ENCODE measurements at places on chromosomes 12 and 14.
A peak's percentile ranks its signal among the peaks of the same experiment; 100 is the strongest.

DNA sequence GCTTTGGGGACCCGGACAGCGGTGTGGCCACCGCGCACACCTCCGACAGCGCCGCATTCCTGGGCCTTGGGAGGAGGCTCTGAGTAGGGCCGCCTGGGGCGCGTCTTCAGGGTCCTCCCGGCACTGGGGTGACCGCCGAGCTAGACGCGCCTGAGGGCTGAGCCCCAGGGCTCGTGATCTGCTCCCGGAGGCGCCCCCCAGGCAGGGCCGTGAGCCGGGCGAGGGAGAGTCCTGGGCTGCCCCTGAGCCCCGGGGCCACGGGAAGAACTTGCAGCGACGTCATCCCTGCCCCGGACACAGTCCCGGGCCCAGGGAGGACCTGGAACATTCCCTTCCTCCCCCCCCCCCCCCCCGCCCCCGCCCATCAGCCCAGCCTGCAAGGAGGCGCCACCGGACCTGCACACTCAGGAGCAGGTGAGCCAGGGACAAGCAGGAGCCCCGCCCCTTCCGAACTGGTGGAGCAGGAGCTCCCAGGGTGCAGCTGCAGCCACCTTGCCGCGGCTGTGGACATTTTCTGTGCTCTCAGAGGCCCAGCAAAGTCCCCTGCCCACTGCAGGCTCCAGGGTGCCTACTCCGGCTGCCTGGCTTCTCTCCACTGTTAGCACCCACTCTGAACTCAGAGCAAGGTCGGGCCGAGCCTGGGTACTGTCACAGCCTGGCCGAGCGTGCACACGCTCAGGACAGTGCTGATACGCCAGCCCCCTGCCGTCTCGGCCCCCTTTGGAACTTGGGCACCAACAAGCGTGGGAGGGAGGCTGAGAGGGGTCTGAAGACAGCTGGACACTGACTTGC is 50.7 kb downstream of the A2M start:
- no peak for DNase-seq

- no peak for DNase-seq
Measured at GRCh38 chr14:100376751-100377171, 53.6 kb downstream of the SLC25A47 start.

- DNase-seq: no peak
Measured at GRCh38 chr12:100857971-100858370, 63.4 kb downstream of the ANO4 start.

- DNase-seq: peak; percentile 82
Measured at GRCh38 chr12:3896801-3897351, 23.7 kb upstream of the PARP11 start.

GRCh38 chr14:65164068-65164824 is 61.9 kb upstream of the MAX start:
- DNase-seq: peak; percentile 38

DNA sequence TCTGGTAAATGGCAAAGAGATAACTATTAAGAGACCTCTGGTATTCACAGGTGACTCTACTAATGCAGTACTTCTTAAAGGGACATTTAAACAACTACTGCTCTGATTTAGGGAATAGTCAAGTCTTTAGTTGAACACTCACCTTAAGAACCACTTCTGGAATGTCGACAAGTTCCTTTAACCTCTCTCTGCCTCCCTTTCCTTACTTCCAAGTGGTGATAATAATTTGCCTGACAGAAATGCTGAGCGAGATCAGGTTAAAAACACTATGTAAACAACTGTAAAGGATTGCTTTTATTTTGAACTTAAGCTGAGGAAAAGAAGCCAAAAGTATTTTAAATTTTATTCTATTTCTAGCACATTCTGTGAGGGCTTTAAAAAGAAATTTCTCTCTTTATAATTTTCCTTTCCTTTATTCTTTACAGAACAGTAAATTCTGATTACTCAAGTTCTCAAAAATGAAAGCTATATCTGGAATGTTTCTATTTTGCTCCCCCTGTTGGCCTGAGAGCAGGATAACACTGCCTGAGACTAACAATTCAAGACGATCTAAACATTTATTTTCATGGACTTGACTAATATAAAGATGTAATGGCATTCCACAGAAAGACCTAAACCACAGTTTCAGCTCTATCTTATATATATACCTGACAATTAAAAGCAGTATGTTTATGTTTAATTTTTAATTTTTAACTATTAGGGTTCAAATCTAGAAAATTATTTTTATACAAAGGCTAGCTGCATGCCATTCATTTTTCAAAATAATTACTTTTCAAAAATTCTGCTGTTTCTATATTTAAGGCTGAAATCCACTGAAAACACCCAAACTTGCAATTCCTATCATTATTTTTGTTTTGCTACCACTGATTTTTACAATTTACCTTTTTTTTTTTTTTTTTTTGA is 29.2 kb downstream of the ZCCHC8 start:
- peak; percentile 58 for DNase-seq

- DNase-seq: peak; percentile 83
Measured at GRCh38 chr14:59359431-59360124, 105.6 kb downstream of the GPR135 start.

DNA sequence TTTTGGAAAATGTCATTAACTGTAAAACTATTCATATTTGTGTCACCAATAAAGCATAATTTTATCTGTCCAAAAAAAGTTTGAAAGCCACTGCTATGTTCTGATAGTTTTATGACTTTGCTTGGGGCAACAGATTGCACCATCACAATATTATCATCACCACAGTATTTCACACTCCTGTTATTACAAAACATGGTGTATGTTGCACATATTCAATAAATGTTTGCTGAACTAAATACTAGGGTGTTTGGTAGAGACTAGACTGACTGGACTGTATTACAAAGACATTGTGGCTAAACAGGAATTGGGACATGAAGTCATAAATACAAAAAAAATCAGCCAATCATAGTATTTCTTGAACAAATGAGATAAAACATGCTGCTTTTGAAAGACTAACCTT is 55.1 kb downstream of the PAWR start:
- no peak for DNase-seq

- no peak for DNase-seq
Measured at GRCh38 chr14:37870170-37870569, 274.7 kb downstream of the TTC6 start.

- DNase-seq: no peak
Measured at GRCh38 chr14:101963656-101964296, 597 bp upstream of the DYNC1H1 start.

GRCh38 chr14:22099942-22100763 is 426.5 kb upstream of the OR4E1 start:
- DNase-seq: peak; percentile 75

- DNase-seq: peak; percentile 45
Measured at GRCh38 chr12:122235741-122236140, 9.9 kb upstream of the DIABLO start.

DNA sequence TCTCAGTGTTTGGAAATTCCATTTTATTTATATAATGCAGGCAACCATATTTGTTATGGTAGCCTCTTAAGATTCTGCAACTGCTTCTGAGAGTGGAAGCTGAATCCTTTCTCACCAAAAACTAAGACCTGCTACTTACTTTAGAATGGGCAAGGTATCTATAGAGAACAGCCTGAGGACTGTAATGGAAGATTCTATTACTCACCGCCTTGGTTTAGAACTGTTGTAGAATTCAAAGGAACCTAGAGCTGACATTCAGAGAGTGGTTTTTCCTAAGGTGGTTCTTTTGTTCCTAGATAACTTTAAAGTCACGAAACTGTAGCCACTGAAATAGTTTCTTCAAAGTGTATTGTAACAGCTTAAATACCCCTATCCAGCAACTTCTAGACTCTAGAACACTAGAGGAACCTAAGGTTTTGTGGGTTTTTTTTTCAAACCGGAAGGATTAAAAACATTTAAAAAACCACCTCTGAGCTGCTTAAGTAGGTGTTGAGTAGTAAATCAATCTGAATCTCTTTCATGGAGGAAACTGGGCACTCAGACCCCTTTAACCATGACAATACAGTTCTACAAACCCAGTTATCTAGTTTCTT is 4.2 kb downstream of the TDP1 start:
- peak; percentile 21 for DNase-seq

DNA sequence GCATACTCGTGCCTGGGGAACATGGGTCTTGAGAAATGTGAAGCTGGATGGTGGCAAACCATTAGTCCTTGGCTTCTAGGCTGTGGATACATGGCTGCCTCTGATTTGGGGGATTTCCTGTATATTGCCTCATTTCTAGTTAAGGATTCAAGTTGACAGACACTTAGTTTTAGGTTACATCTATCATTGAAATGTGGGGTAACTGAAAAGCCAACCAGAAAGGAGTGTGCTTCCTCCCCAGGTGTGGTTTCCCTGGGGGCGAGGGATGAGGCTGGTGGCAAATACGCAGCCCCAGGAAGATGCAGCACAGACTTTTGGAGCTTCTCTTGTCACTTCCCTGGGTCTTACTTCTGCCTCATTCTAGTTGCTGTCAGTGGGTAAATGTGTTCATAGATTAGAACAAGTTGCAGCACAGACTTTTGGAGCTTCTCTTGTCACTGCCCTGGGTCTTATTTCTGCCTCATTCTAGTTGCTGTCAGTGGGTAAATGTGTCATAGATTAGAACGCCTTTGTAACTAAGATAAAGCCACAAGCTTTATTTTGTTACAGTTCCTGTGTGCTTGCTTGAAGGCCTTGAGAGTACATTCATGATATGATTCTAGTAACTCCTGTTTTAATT is 85.1 kb downstream of the BORCS5 start:
- DNase-seq: peak; percentile 58

DNA sequence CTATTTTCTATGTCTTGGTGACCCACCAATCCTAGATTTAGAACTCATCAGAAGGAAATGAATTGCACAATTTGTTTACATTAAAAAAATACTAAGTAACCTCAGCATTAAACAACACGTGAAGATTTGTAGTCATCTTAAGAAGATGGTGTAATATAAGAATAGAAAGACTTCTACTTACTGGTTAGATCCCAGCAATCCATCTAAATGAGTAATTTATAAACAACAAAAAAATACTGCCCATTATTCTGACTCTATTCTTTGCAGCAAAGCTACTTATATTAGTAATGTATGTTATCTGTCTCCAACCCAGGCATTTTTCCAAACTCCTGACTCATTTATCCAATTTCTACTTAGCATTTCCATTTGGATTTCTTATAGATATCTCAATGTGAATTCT is 67.8 kb downstream of the CD163L1 start:
- no peak for DNase-seq

DNA sequence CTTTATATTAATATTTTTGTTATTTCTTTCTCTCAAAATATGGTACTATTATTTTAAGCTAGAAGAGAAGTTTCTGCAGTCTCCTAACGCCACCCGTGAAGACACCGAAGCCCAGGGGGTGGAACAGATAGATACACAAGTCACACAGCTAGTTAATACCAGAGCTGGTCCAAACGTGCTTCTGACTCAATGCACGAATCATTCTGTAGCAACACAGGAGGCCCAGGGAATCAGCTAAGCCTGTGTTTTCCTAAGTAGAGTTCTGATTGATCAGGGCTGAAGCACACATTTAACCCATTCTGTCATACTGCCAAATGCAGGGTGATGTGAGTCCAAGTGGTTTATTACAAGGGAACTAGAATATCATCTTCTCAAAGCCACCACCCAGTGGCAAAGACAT is 116.9 kb upstream of the PWP1 start:
- no peak for DNase-seq

- peak; percentile 22 for DNase-seq
Measured at GRCh38 chr12:19834592-19834991, 395.3 kb downstream of the AEBP2 start.

DNA sequence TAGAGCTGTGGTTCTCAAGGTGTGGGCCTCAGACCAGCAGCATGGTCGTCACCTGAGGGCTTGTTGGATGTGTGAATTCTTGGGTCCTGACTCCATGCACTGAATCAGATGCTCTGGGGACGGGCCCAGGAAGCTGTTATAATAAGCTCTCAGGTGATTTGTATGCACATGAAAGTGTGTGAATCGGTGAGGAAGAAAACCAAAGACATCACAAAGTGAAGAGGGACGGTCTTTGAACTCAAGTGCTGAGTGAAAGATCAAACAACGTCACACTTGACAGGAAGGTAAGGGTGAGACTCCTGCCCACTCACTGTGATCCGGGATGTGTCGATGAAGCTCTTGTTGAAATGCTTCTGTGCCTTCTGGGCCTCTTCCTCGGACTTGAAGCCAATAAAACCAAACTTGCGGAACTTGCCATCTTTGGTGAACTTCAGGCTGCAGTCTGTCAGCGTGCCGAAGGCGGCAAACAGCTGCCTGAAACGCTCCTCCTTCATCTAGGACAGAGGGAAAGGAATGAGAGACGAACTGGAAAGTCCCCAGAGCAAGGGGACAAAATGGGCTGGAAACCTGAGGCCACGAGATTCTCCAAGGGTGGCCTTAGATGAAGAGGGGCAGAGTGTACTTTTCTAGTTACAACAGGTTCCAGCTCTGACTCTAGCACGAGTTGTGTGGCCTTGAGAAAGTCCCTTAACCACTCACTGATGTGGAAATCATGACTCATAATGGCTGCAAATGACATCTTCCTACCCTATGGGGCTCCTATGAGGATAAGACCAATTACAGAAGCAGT is 4.0 kb downstream of the RBM19 start:
- peak; percentile 80 for DNase-seq

DNA sequence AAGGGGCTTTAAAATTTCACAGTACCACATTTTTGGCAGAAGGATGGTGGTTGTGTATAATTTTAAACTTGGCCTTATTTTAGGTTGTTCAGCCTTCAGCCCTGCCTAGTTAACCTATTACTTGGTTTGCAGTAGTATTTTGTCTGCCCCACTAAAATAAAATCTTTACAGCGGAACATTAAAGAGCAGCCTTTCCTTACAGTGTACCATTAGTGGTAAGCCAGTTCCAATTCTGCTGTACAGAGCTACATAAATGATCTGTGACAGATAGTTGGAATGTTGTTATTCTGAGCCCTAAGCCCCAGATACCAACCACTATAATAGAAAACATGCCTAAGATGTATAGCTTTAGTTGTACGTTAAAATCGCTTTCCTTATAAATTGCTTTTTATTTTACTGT is 56.2 kb downstream of the SLC38A6 start:
- DNase-seq: no peak

GRCh38 chr12:110657747-110658146 is 31.2 kb downstream of the HVCN1 start:
- DNase-seq: no peak

DNA sequence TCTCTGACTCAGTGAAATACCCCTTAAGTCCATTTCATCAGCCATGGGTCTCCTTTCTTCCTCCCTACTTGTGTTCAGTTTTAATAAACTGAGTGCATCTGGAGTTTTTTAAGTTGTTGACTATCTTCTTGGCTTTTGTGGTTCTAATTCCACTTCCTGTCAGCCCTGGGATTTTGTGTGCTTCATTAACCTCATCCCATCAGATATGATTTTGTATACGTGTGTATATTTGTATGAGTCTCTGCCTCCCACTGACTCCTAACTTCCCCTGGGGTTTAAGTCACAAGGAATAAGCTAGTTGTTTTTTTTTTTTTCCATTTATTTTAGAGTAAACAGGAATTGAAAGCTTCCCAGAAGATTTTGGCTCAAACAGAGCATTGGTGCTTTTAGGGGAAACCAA is 62.7 kb downstream of the TTLL5 start:
- DNase-seq: no peak

DNA sequence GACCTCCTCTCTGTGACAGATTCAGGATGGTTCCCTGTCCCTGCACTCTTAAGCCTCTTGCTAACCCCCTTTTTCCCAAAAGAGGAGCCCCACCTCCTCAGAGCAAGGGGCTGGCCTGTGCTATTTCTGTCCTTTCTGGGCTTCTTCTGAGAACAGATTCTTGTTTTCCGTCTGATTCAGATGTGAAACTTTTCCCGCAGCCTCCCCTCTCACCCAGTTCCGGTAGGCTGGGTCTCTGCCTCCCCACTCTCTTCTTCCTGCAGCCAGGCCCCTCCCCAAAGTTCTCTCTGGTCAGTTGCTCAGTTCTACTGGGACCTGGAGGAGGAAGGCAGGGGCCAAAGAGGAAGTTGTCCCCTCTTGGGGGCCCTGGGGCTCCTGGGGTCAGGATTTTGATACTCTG is 11.8 kb downstream of the PDE1B start:
- DNase-seq: peak; percentile 79

All from MV-4-11 (cell line).